T-cell (primary cell): ENCODE measurements at places on chromosomes 12 and 14. TPM values are rescaled to one million over a fixed set of nuclear protein-coding genes. Genes with fewer than 3 reads are reported as not detected.

The PPP4R3A gene
- total RNA-seq = 186 TPM

The GUCY2C gene
- total RNA-seq = not detected

DNA sequence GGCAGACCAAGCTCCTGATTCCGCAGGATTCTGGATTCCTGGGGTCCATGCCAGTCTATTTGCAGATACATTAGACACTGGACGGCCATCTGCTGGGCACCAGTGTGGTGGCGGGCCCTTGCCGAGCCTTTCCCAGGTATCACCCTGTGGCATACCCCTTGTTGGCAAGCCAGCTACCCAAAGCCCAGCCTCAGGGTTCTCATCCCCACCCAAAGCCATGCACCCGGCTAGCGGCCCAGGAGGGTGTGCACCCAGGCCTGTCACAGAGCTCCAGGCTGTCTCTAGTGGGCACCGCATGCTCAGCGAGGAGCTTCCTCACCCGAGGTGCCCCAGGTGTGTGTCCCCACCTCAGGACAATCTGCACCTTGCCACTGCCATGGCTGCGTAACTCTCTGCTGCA is 13.7 kb downstream of the MMAB start:
- no peak for DNase-seq

The TSHR gene
- 0.86 TPM for total RNA-seq

DNA sequence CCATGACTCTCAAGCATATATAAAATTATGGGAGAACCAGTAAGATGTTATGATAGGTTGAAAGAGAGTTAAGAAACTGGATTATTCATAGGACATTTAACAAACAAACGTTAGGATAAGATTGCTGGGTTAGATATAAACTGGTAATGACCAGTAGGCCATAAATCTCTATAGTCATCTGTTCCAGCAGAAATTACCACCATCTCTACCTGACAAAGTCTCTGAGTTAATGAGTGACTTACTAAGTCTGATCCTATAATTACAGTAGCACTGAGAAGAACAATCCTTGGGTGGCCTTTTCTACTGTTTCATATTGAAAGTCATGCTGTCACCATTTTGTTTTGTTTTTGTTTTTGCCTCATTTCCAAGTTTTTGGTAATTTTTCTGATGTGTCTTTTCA is 136.9 kb upstream of the CNOT2 start:
- DNase-seq = no peak

The OSGEP gene
- 61.5 TPM for total RNA-seq

- no peak for DNase-seq
Observed at GRCh38 chr14:69901113-69901951, 22.1 kb downstream of the SMOC1 start.

DNA sequence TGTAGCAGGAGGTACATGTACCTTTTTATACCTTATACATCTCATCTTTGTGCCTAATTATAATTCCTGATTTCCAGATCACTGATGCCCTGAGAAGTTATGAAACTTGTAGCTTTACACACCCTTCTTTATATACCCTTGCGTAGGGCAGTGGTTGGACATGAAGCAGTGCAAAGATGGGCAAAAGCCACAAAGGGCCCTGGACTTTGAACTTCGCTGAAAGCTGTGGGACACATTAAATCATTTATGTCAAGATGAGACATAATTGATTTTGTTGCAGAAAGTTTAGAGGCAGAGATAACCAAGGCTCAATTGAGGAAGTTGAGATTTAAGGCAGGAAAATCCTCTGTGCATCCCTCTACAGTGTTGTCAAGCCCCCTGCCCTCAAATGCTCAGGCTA is 170.0 kb downstream of the SLC2A13 start:
- no peak for DNase-seq

The MYBPC1 gene
- total RNA-seq = not detected

- no peak for DNase-seq
Observed at GRCh38 chr14:104881369-104881979, 16.4 kb downstream of the CEP170B start.
